CD4-positive, alpha-beta T cell treated with Interleukin-21 for 1 hour (primary cell): ENCODE measurements at places on chromosomes 1 and 21.

DNA sequence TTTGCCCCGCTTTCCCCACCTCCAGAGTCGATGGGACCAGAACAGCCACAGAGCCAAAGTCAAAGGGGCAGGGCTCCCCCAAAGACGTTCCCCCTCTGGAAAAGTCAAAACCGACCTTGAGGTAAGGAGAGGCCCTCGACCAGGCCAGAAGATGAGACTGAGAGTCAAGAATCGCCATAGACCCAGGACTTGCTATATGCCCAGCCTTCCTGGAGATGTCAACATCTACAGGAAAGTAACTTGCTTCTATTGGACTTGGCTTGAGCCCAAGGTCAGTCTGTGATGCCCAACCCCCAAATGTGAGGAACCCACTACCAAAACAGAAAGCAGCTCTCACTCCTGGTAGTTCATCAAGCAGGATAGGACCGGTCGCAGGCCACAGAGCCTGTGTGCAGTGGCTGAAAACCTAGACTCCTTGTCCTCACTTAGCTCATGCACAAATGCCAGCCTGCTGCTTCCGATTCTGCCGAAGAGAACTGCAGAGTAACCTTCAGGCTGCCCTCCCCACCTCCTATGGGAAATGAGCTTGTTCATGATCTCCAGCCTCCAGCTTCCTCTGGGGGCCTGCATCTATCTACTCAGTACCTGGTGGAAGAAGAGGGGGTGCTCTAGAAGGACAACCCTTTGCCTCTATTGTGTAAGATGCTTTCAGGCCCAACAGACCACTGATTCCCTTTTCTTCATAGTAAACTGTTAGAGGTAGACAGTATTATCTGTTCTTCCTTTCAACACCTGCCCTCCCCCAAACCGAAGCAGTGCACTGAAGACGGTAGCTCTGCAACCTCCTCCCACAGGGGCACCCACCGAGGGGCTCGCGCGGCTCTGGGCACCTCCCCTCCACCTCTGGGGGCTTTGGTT is 1.4 kb downstream of the ACOT7 start:
- DNase-seq: no peak

- no peak for DNase-seq
Observed at GRCh38 chr1:209884665-209885117, 53.3 kb upstream of the SYT14 start.

GRCh38 chr1:39418236-39418635 is 73.2 kb upstream of the BMP8A start:
- DNase-seq: no peak

DNA sequence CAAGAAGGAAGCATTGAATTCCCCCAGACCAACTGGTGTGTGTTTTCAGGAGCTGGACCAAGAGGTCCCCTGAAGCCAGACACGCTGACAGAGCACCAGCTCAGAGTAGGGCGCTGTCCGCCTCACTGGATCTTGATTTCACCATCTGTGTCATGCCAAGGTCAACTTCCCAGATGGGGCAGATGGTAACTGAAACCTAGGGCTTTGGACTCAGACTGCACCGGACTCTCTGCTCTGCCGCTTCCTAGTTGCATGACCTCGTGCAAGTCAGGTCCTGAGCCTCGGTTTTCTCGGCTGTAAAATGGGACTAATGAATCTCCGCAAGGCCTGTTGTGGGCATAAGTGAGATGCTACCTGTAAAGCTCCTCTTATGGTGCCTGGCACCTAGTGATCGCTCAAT is 17.9 kb upstream of the CASZ1 start:
- no peak for DNase-seq

- no peak for DNase-seq
Observed at GRCh38 chr1:182175361-182175931, 113.9 kb upstream of the ZNF648 start.

DNA sequence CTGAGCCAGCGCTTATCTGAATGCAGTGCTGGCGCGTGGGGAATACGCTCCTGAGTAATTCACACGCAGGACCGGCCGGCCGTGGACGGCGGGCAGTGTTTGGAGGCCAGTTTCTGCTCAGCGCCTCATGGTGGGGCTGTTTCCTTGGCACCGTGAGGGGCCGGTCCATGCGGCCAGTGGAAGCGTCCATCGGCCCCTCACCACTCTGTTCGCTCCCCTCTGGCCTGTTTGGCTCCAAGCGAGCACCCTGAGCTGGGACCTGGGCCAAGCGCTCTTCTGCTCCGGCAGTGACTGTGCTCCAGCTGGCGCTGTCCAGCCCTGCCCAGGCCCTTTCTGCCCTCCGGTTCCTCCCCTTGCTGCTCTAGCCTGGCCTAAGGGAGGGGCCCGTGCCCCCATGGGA is 16.3 kb upstream of the PLCH2 start:
- DNase-seq: no peak

DNA sequence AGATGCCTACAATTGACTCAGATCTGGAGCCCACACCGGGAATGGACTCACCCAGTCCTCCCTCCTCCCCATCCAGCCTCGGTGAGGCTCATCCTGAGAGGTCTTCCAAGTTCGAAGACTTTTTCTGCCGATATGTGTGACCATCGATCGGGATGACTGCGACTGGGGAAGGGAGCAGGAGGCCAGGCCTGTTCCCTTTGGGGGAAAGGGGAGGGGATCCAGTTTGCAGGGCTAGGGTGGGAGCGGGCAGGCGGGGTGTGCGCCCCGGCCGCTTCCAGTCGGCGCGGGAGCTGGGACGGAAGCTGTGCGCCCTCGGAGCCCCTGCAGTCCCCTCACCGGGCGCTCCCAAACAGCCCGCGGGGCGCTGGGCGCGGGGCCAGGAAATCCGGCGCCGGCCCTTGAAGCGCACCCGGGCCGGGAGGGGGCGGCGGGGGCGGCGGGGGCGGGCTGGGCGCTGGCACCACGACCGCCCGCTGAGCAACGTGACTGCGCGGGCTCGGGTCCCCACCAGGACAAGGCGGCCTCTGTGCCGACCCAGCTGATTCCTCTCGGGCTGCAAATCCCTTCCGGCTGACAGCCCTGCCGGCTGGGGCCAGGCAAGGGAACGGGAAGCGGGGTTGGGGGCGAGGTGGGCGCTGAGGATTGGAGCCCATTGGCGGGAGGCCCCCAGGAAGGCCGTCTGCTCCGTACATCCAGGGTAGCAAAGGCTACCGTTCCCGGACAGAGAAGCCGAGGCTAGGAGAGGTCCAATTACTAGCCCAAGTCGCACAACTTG is 103.9 kb downstream of the EBNA1BP2 start:
- DNase-seq: peak; percentile 8

- no peak for DNase-seq
Observed at GRCh38 chr21:26982767-26983166, 15.9 kb upstream of the ADAMTS5 start.

- no peak for DNase-seq
Observed at GRCh38 chr1:116125758-116126157, 14.6 kb downstream of the MAB21L3 start.

GRCh38 chr1:84298684-84299535 is 2.6 kb upstream of the SAMD13 start:
- peak; percentile 11 for DNase-seq

GRCh38 chr1:234515411-234515810 is 36.4 kb upstream of the TARBP1 start:
- DNase-seq: no peak

DNA sequence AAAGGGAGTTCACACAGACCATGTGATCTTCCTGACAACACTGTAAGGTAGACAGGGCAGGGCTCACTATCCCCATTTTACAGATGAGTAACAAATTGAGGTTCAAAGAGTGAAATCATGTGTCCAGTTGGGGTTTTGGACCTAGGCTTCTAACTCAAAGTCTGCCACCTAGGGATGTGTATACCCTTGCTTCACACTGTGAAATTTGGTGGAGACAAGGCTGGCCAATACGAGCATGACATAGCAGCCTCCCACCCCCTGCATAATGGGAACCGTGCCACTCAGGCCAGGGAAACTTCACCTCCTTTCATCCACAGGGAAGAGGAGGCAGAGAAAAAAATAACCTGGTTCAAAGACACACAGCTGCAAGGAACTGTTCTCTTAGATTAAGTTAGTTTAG is 6.8 kb downstream of the IQGAP3 start:
- no peak for DNase-seq

DNA sequence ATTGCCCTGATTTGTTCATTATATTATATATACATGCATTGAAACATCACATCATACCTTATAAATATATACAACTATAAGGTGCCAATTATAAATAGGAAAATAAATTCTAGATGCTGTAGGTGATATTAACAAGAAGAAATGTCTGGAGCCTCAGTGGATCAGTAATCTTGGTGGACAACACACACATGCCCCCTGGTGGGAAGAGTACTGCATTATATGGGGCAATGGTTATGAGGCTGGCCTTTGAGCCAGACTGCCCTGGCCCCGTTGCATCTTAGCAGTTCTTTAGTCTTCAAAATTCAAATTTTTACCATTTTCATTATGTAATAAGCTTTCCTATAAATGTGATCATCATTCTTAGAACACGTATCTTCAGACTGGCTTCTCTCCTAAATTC is 335.0 kb upstream of the GREM2 start:
- DNase-seq: no peak

GRCh38 chr1:201096041-201096461 is 16.2 kb downstream of the CACNA1S start:
- no peak for DNase-seq

GRCh38 chr1:31155216-31155806 is 84.4 kb downstream of the NKAIN1 start:
- peak; percentile 58 for DNase-seq

DNA sequence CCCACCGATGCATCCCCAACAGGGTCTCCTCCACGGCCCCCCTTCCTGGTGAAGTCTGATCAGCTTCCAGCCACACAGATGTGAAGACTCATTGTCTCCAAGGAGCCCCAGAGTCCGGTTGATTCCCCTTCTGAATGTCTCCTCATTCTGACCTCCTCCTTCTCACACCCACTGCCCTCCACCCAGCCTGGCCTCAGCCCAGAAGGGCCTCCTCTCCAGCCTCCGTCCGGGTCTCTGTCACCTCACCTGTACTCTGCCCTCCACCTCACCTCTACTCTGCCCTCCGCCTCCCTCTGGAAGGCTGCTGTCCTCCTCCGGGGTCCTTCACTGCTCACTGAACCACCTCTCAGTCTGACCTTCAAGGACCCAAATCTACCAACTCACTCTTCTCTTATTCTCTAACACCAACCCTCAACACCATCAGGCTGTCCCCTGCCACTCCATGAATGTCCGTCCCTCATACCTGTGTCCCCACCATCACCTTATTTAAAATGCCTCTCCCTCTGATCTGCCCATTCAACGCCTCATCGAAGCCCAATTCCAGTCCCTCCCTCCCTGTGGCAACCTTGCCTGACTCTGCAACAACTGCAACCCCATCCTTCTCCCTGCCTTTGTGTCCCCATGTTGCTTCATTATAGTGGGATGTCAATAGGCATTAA is 201.2 kb downstream of the TOMM20 start:
- DNase-seq: no peak
